ENCODE measurements at places on chromosomes 7 and 10.

GRCh38 chr10:46264336-46264735 lies 22.5 kb upstream of the ANTXRL start:
- no peak for DNase-seq

GRCh38 chr10:48514255-48514654 lies 90.6 kb downstream of the ARHGAP22 start:
- DNase-seq, result no peak

- no peak for DNase-seq
Observed at GRCh38 chr7:26237035-26237807, 35.7 kb downstream of the CBX3 start.

- no peak for DNase-seq
Observed at GRCh38 chr10:76399226-76399625, 967.8 kb downstream of the LRMDA start.

GRCh38 chr7:105230486-105230885 lies 158.2 kb downstream of the SRPK2 start:
- no peak for DNase-seq

GRCh38 chr10:102001435-102002068 lies 54.4 kb downstream of the ARMH3 start:
- no peak for DNase-seq

- no peak for DNase-seq
Observed at GRCh38 chr7:18671176-18671575, 175.6 kb downstream of the HDAC9 start.

DNA sequence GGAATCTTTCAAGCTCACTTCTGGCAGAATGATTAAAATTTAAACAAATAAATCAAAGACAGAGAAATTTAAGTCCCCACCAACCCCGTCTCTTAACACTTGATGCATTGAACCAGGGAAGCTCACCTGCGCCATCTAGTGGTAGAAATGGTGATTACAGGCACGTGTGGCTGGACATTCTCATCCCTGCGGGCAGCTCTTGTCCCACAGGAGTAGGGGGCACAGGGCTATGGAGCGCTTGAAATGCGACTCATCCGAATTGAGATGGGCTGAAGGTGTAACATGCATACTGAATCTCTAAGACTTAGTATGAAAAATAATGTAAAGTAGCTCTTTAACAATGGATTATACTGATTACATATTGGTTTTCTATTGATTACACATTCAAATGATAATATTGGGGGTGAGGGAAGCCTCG lies 24.8 kb upstream of the SLIT1 start:
- peak; percentile 8 for DNase-seq

GRCh38 chr7:154844955-154845354 lies 158.0 kb downstream of the PAXIP1 start:
- DNase-seq, result no peak

- DNase-seq, result no peak
Observed at GRCh38 chr7:137838706-137839315, 8.0 kb downstream of the DGKI start.

DNA sequence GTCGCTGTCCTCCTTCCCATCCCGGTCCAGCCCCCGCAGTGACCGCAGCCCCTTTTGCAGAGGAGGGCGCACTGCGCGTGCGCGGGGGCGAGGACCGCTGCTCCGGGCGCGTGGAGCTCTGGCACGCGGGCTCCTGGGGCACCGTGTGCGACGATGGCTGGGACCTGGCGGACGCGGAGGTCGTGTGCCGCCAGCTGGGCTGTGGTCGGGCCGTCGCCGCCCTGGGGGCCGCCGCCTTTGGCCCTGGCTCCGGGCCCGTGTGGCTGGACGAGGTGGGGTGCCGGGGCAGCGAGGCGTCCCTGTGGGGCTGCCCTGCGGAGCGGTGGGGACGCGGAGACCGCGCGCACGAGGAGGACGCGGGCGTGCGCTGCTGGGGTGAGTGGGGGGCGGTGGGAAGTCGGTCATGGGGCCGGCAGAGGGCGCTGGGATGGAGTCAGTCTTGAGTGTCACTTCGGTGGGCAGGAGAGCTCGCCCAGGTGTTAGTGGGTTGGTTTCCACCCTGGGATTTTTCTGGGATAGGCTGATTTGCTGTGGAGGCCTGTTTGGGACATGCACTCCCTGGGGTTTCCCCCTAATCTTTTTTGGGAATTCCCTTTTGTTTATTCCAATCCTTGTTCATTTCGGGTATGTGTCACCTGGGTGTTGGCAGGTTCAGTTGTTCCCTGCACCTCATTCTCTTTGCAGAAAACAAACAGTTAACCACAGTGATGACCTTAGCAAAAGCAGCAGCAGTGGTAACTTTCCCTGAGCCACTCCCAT lies 11.6 kb downstream of the SCART1 start:
- no peak for DNase-seq

DNA sequence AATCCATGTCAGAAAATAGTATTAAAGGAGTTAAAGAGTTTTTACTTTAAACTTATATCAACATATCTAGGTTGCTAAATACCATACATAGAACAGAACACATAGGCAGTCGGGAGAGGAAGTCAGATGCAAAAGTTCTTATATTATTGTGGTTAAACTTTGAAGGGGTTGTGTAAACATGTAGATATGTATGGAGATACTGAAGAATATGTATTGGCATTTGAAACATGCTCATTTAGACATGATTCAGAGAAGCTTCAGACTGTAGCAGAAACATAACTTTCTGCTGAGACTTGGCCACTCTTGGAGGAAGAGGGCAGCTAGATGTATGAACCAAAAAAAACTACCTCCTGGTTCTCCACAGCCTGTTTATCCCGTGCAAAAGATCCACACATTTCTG lies 103.5 kb upstream of the FERD3L start:
- no peak for DNase-seq

GRCh38 chr10:88065383-88066049 lies 202.1 kb downstream of the PTEN start:
- no peak for DNase-seq

- DNase-seq, result no peak
Observed at GRCh38 chr7:96061009-96061408, 260.9 kb downstream of the SLC25A13 start.

DNA sequence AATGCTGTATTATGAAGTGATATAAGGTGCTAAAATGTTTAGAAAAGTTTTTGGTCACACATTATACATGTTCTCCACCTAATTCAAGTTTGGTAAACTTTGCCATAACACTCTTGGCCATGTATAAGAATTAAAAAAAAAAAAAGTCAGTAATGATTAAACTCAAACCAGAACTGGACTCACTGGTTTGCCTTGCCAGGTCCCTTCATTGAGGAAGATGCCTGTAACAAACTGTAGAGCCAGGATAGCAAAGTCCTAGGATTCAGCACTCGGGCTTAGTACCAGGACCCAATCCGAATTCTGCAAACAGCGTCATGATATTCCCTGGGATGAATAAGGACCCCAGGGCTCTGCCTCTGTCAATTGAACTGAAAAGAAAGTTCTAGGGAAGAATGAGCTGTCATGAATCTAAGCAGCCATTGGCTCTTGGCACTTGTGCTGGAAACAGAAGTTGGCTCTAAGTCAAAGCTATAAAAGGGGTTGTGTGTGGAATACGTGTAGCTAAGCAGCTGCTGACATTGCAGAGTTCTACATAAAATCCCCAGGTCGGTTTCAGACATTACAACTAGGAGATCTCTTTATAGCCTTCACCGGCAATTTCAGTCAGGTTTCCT lies 216.9 kb downstream of the C7orf25 start:
- no peak for DNase-seq

DNA sequence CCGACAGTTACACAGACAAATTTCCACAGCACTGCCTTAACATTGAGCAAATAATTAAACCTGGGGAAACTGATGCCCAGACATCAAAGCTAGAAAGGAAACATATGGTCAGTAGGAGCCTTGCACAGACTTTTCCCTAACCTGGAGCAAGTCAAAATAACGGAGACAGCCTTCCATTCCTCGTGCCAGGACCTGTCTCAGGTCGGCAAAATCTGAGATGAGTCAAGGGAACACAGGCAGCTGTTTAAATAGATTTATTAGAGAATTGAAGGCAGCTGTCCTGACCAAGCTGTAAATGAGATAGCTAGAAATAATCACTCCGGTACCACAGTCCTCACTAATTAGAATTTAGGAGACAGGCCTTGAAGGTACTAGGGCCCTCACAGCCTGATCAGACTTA lies 81.2 kb downstream of the RAMP3 start:
- DNase-seq, result no peak

DNA sequence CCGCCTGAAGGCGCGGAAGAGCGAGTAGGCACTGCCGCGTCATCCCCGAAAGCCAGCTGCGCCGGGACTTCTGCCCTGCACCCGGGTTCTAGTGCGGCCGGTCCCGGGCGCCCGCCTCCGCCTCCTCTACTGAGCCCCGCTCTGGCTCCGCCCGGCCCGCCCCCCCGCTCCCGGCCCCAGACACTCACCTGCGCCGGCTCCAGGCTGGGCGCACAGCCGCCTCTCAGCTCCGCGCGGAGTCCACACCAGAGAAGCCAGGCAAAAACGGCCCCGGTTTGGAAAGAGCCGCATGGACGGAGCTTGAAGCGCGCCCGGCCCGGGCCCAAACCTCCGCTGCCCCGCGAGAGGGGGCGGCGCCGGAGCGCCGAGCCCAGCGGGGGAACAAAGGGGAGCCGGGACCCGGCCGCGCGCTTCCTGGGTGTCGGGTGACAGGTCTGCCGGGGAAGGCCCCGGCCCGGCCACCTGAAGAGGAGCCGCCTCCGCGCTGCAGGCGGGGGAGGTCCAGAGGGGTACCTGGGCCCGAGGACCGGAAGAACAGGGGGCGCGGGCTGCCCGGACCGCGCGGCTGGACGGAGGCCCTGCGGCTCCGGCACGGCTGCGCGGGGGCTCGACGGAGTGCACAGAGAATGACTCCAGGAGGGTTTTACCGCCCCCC lies 168.2 kb downstream of the NRF1 start:
- DNase-seq, result no peak

GRCh38 chr7:108114117-108114841 lies 15.9 kb downstream of the LAMB4 start:
- DNase-seq, result peak; percentile 42

DNA sequence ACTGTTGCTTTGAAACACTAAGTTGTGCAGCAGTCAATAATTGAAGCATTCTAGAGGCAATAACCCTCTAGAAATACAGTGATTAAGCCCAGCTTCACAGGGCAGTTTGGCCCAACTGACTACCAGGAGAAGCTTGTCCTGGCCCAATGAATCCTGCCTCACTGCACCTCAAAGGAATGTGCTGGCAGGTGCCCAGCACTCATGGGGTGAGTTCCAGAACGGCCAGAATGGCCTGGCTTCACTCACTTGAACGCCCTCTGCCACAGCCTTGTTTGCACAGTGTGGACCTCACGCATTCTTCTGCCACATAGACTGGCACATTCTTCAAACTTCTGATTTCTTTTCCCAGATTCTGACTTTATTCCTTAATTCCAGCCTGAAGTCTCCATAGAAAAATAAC lies 6.6 kb upstream of the ITIH2 start:
- no peak for DNase-seq

- DNase-seq, result no peak
Observed at GRCh38 chr7:91961816-91962215, 21.2 kb downstream of the AKAP9 start.

- peak; percentile 9 for DNase-seq
Observed at GRCh38 chr7:19060761-19061259, 56.6 kb downstream of the TWIST1 start.

GRCh38 chr7:11436316-11436715 lies 395.7 kb downstream of the THSD7A start:
- no peak for DNase-seq

DNA sequence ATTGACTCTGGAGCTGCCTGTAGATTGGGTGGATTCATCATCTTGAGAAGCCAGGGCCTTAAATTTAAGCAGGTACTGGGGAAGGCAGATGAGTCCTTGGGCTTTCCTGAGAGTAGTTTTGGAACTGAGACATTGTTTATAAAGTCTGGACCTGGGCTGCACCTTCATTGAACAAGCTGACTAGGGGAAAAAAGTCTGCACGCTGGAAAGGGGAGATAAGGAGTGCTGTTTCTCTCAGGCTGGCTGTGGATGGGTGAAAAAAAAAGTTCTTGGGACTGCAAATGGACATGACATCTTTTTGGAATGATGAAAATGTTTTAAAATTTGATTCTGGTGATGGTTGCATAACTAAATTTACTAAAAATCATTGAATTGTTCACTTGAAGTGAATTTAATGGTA lies 12.0 kb downstream of the SEC24C start:
- DNase-seq, result no peak

DNA sequence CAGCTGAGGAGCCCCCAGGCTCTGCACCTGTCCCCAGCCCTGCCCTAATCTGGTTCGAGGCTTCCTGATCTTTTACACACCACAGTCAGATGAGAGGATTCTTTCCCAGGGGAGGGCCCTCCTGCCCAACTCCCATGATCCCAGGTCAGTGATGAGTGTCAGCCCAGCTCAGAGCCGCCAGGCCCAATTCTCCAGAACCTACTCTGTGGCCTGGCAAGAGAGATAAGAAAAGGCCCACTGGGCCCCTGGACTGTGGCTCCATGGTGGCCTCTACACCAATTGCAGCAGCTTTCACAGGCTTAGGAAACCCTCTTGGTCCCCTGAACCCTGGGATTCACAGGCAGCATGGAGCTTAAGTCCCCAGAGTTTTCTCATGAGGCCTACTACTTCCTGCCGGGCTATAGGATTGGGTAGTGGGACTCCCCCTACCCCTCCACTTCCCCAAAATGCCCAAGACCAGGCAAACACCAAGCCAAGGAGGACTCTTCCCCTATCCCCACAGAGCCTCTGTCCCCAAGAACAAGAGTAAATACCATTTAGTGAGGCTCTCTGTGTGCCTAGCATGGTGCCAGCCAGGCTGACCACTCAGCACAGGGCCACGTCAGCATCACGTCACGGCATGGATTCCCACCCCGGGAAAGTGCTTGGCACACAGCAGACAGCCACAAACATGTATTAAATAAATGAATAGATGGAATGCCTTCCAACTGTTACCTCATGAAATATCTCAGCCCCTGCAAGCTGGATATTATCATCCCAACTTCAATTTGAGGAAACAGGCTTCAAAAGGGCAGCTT lies 100.0 kb downstream of the GRID1 start:
- DNase-seq, result no peak

GRCh38 chr10:1597370-1598146 lies 139.8 kb downstream of the ADARB2 start:
- no peak for DNase-seq

- DNase-seq, result no peak
Observed at GRCh38 chr10:70622981-70623844, 20.7 kb upstream of the PRF1 start.

DNA sequence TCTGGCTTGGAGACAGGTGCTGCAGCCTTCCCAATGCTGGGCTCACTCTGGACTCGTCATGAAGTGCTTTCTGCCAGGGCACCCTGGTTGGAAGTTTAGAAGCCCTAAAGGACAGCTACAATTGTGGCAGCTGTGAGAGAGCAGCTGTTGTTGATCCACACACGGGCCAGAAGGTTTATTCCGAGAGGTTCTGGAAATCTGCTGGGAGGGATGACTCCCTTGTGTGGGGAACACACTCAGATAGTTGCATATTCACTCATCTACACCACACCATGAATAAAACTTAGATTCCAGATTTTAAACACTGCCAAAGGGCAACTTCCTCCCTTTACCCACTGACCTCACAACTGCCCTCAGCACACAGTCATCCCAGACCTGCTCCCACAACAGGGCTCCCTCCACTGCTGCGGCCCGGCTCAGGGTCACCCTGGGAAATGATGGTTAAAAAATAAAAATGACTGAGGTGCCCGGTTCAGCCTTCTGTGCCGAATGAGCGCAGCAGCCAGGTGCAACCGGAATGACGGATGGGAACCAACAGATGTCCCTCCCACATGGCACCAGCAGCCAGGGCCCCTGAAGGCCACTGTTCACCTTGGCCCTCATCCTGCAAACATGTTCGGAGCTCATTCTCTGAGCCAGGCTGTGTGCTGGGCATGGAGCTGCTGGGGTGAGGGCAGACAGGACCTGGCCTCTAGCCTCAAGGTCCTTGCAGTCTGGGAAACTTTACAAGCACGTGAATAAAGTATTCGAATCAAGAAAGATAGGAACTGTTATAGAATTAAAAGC lies 40.2 kb downstream of the ASB13 start:
- peak; percentile 21 for DNase-seq

GRCh38 chr10:3287572-3288445 lies 115.2 kb upstream of the PITRM1 start:
- DNase-seq, result no peak
